ENCODE measurements at places on chromosomes 6 and 20.

DNA sequence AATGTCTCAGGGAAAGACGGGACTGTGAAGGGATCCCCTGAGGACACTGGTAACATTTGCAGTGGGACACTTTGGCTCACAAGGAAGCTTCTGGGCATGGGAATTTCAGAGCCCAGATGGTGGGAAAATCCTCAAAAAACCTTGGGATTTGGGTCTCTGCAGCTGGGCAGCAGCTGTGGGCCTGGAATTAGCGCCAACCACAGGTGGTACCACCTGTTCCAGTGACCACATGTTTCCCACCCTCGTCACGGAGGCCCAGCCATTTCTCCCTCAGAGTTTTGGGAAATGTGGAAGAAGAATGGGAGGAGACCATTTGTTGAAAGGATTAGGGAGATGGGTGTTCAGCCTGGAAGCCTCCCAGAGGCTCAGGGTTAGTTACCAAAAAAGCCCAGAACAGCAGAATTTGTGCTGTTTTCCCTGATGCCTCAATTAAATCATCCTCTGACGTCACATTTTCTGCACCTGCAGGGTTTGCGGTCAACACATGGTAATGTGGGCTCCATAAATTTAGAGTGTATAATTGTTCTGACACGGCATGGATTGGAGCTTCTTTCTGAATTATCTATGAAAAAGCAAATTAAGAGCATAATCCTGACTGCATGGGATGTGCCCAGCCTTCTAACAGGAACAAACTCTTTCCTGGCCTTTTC lies 34.4 kb downstream of the EDN3 start:
- no peak for DNase-seq

GRCh38 chr6:157615951-157616350 lies 207.1 kb upstream of the SNX9 start:
- DNase-seq = no peak

GRCh38 chr6:139131736-139132280 lies 3.1 kb upstream of the HECA start:
- DNase-seq = no peak

- no peak for DNase-seq
Observed at GRCh38 chr6:128595544-128595943, 75.1 kb upstream of the PTPRK start.

GRCh38 chr6:158285656-158286021 lies 26.6 kb upstream of the TULP4 start:
- no peak for DNase-seq
